ENCODE measurements at places on chromosomes 4 and X. TPM values are rescaled to one million over a fixed set of nuclear protein-coding genes. Genes with fewer than 3 reads are reported as not detected.

- H3K27ac ChIP-seq: peak overlapping the region; percentile 50
- peak; percentile 23 for DNase-seq
- H3K4me3 ChIP-seq: peak overlapping the region; percentile 24
- no peaks in the 10 kb centered on the region for H3K27me3 ChIP-seq
These were observed 152.4 kb upstream of the SPIN4 start for GRCh38 chrX:63503541-63503940.

Gene DMD
- total RNA-seq: 3.8 TPM

GRCh38 chrX:63993936-63994335 is 208.9 kb upstream of the ARHGEF9 start:
- no peak overlapping the region for H3K4me3 ChIP-seq
- H3K27ac ChIP-seq: no peak overlapping the region
- no peaks in the 10 kb centered on the region for H3K27me3 ChIP-seq
- DNase-seq: no peak

DNA sequence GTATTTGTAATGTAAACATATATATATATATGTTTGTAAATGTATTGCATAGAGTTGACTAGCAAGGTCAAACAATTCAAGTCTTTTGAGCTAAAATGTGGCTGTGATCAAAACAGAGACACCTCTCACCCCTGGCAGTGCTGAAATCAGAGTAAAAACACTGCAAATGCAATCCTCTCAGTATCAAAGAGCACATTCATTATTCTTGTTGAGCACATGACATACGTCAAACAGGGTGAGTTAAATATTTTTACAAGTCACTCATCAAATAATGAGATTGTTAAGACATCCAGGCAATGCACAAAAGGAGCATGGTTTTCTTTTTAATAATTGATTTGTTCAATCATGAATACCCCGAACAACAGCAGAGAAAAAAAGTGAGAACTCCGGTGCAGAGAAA is 114.1 kb upstream of the KCNIP4 start:
- H3K4me3 ChIP-seq: no peak overlapping the region
- no peak for DNase-seq
- H3K36me3 ChIP-seq: no peaks in the 10 kb centered on the region

DNA sequence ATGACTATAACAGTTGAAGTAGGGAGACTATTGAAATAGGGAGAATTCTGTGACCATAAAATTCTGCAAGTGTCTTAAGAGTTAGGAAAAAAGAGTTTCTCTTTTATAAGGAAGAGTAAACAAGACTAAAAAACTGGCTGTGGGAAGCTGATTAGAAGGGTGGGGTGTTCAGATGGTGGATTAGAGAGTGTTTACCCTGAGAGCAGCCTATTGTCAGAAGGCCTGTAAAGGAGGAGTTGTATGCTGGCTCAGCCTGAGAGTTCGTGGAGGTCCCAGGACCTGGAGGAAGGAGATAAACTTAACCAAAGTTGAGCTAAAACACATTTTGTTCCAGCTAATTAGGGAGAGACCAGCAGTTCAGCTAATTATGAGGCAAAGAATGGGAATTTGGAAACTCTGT is 629.7 kb downstream of the PCDH7 start:
- no peak for DNase-seq
- no peaks in the 10 kb centered on the region for H3K27me3 ChIP-seq
- no peaks in the 10 kb centered on the region for H3K4me1 ChIP-seq
- no peaks in the 10 kb centered on the region for H3K36me3 ChIP-seq
- H3K4me3 ChIP-seq: no peak overlapping the region

DNA sequence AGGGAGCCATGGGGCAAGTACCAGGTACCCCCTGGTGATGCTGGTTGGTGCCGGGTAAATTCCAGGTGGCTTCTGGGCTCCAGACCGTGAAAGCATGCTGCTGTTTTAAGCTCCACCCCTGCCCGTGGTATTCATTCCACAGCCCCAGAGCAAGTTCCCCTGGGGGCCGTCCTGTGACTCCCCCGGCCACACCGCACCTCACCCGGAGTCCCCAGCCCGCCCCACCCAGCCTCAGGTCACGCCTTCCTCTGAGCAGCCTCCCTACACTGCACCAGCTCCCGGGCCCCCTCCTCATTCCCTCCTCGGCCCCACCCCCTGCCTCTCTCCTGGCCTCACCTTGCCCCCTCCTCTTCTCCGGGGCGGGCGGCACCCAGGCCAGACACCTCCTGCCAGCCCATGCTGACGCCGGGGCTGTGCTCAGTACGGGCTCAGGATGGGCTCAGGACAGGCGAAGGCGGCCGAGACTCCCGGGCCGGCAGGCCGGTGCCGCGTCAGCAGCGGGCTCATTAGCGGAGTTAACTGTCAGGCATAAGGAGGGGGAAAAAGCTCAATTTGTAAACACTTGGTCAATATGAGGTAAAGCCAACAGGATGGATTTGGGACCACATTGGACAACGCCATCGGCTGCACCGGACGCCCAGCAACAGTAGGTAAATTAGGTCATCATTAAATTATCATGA is 127.4 kb downstream of the FAM53A start:
- no peaks in the 10 kb centered on the region for H3K36me3 ChIP-seq

GRCh38 chr4:107065201-107065600 is 29.1 kb upstream of the DKK2 start:
- H3K4me1 ChIP-seq: no peaks in the 10 kb centered on the region
- no peaks in the 10 kb centered on the region for H3K36me3 ChIP-seq
- H3K27ac ChIP-seq: no peak overlapping the region
- H3K27me3 ChIP-seq: no peaks in the 10 kb centered on the region

Gene LEF1
- total RNA-seq: 2.5 TPM

- no peak overlapping the region for H3K27ac ChIP-seq
- no peaks in the 10 kb centered on the region for H3K36me3 ChIP-seq
- H3K27me3 ChIP-seq: no peaks in the 10 kb centered on the region
- no peaks in the 10 kb centered on the region for H3K4me1 ChIP-seq
These were observed 86.8 kb downstream of the GC start for GRCh38 chr4:71697031-71697430.

Gene PNMA3
- total RNA-seq: 9.4 TPM

DNA sequence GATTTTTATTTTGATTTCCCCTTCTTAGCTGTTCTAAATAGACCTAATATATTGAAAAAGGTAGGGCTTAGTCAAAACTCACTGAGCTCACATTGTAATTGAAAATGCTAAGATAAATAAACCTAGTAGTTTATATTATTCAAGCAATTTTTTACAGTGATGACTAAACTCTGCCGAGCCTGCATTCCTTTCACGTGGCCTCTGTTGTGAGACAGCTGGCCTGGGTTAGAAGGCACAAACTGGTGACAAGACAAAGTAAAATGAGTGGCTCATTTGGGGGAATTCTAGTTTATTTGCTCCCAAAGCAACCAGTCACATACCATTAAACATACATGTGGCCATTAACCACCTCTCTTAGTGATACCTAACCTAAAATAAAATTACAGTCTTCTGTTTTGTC is 169.4 kb upstream of the TEX13C start:
- no peak for DNase-seq
- H3K27ac ChIP-seq: no peak overlapping the region
- H3K4me1 ChIP-seq: no peaks in the 10 kb centered on the region
- H3K36me3 ChIP-seq: peaks cover 2% of the 10 kb centered on the region
- no peak overlapping the region for H3K4me3 ChIP-seq

Gene TMPRSS11D
- total RNA-seq: not detected

GRCh38 chr4:63361628-63362027 is 1047.6 kb downstream of the TECRL start:
- H3K4me1 ChIP-seq: no peaks in the 10 kb centered on the region
- no peak overlapping the region for H3K27ac ChIP-seq

- H3K27ac ChIP-seq: no peak overlapping the region
- H3K4me3 ChIP-seq: no peak overlapping the region
- H3K27me3 ChIP-seq: no peaks in the 10 kb centered on the region
- H3K4me1 ChIP-seq: no peaks in the 10 kb centered on the region
- H3K36me3 ChIP-seq: peaks cover 6% of the 10 kb centered on the region
- no peak for DNase-seq
These were observed 70.4 kb downstream of the ELOVL6 start for GRCh38 chr4:110128029-110128428.
